ENCODE measurements at places on chromosomes 4 and X.

- no peak for DNase-seq
Measured at GRCh38 chr4:56976837-56977320, 527 bp downstream of the NOA1 start.

DNA sequence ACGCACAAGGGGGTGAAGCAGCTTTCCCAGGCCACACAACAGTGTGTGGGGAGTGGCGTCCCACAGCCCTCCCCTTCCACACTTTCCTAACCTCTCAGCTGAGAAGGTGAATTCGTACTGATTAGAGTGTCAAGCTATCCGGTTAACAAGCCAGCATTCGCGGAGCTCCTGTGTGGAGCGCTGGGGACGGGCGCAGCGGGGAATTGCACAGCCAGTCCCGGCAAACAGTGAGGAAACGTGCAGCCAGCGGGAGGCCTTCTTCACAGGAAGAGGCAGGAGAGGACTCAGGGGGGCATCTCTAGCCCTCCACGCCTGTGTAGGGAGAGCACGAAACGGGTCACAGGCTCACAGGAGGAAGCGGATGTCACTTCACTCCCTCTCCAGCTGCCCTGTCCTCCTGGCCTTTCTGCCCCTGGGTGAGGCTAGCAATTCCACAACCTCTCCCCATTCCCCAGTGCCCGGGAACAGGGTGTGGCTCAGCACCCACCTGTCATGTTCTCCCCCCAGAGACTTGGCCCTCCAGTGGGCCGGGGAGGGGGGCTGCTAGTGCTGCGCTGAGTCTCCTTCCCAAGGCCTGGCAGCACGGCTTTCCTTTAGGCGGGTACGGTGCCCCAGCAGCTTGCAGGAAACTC, 117.3 kb downstream of the CPZ start:
- no peak for DNase-seq

- no peak for DNase-seq
Measured at GRCh38 chrX:34810364-34810763, 132.2 kb upstream of the FAM47B start.

DNA sequence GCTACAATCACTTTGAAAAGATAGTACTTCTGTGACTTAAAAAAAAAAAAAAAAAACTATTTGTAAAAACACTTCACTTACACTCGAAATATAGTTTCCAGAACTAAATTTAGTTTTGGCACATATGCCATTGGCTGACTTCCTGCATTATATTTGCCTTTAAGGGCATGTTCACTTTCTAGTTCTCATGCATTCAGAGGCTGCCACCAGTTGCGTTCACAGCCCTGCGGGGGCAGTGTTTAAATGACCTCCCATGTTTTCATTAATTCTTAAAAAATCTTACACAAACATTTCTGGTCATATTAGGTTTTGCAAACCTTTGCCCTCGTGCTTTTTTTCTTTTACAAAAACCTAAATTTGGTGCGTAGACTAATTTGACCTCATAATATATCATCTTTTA, 12.4 kb upstream of the ARHGAP6 start:
- no peak for DNase-seq

GRCh38 chr4:117691572-117692351, 342.5 kb upstream of the NDST3 start:
- no peak for DNase-seq

DNA sequence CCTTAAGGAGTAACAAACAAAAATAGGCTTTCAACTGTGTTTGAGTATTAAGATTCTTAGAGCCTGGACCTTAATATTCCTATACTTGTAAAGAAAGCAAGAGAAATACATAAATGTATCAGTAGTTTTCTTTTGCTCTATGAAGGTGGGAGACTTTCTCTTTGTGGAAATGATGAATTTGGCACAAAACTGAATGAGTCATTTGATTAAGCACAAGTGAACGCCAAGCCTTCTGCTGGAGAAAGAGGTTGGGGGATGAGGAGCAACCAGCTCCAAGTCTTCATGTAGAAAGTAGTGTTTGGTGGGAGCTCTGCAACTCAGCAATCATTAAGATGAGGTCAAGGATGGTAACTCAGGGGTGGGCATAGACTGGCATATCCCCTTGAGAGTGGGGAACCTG, 49.6 kb downstream of the MEPE start:
- no peak for DNase-seq

DNA sequence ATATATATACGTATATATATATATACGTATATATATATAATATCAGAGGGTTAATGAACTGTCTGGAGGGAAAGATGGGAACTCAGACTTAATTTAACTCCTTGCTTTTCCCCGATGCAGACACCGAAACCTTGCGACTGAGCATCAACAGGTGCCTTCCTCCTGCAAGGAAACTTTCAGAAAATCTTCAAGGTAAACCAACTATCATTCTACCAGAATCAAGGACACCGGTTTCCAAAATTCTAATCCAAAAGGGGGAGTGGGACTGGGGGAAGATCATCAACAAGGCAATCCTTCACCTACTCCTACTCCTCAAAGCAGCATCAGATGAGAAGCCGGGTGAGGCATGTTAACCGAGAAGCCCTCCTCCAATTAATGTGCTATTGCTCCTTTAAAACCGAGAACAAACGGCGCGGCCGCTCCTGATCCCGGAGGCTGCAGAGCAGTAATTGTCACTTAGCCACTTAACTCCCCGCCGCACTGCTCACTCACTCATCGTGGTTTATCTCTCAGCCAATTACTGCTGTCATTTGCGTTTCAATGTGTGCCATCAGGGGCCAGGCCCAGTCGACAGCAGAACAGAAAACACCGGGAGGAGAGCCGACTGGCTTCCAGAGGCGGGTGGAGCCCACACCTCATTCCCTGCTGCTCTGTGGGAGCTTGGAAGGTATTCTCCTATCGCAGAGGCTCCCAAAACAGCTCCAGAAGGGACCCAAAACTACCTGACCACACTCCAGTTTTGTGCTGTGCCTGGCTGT, 61.7 kb downstream of the MAML3 start:
- DNase-seq, result peak; percentile 44

- no peak for DNase-seq
Measured at GRCh38 chr4:14952352-14952751, 49.9 kb upstream of the CPEB2 start.

DNA sequence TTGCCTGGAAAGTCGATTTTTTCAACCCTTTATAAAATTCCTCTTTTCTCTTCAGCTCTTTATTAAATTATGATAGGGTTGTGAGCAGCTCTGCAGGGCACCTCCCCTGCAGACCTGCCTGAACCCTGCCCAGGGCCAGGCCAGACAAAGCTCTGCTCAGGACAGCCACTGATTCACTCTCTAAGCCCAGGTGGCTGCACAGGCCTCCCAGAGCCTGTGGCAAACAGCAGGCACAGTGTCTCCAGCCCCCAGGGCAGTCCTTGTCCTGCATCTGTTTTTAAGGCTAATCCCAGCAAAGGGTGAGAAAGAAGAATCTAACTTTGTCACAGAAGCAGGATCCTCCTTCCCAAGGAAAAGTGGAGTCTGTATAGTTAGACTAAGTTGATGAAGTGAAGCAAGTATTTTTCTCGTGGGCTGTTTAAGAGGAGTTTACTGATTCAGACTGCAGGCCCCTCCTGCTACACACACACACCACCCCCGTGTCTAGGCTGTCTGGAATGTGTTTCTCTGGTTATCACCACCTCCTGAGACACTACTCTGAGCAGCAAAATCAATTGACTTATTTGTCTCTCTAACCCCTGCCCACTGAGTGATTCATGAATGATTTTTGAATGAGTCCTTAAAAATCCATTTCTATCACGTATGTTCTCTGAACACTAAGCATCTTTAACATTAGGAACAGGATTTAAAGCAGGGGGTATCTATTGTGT, 101.7 kb downstream of the CHIC2 start:
- no peak for DNase-seq

GRCh38 chr4:19941434-19941833, 310.3 kb upstream of the SLIT2 start:
- DNase-seq, result no peak

GRCh38 chr4:27635936-27636913, 775.6 kb downstream of the STIM2 start:
- no peak for DNase-seq

- DNase-seq, result no peak
Measured at GRCh38 chr4:186216465-186217024, 10.8 kb upstream of the KLKB1 start.

DNA sequence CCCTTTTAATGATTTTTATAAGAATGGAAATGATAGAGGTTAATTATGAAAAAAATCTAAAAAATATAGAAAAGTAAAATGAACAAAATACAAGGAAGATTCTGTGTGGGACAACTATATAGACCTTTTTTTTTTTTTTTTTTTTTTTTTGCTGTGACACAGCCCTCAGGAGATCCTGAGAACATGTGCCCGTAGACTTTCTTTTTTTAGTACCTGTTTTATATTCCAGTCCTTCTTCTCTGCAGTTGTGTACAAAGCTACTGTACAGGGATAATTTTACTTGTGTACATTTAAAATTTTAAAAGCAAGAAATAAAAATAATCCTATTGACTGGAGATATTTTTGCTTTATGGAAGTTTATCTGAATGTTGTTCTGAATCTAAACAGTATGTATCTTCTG, 85.5 kb downstream of the KDM6A start:
- no peak for DNase-seq

DNA sequence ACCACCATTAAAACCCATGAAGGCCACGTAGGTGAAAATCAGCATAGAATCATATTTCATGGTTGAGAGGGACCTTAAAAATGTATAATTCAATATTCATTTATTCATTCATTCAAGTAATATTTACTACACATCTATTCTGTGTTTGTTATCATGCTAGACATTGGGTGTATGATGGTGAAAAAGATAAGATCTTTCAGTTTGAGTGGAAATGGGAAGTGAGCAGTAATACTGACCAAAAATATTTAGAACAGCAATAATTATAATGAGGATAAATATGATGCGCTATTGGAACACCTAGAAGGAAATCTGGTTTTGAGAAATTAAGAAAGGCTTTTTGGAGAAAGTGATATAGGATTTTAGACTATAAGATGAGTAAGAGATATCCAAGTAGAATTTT, 28.0 kb downstream of the DKK2 start:
- no peak for DNase-seq

DNA sequence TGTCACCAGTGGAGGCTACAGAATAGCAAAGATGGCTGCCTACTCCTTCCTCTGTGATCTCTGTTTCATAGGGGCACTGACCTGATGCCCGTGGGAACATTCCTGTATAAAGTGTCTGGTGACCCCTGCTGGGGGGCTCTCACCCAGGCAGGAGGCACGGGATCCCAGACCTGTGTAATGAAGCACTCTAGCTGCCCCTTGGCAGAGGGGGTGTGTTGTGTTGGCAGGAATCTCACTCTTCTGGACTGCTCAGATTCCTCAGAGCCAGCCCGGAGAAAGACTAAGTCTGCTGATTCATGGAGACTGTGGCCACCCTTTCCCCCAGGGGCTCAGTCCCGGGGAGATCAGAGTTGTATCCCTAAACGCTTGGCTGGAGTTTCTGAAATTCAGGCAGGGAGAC, 648.3 kb downstream of the SPRY1 start:
- DNase-seq, result no peak

DNA sequence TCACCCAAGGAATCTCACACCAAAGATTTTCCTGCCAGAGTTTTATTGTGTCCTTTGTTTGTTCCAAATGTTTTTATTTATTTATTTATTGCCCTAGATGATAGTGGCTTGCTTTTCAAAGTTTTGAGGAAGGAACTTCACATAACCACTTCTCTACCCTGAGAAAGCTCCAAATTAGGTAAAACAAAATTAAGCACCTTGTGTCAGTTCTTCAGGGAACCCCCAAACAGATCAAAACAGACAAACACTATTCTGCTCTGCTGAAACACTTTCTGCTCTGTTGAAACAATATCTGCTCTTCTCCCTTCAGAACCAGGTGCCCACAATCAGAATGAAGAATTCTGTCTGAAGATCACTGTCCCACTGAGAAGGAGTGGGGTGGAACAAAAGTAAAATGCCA, 16.5 kb upstream of the CYBB start:
- no peak for DNase-seq

DNA sequence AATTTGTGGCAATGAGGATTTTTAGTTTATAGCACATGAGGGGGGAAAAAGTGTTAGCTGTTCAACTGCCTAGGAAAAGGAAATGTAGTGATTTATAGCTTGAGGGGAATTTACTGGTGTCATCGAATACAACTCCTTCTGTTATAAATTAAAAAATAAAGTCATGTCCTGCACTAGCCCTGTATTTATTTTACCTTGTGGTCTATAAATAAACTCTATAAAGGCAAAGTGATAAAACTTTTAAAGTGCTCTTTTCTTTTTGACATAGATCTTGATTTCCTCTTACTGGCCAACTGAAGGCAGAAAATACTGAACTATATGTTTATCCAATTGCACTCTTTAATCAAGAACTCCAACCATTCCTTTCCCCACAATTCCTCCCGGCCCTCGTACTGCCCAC, 672.1 kb upstream of the SLIT2 start:
- no peak for DNase-seq

DNA sequence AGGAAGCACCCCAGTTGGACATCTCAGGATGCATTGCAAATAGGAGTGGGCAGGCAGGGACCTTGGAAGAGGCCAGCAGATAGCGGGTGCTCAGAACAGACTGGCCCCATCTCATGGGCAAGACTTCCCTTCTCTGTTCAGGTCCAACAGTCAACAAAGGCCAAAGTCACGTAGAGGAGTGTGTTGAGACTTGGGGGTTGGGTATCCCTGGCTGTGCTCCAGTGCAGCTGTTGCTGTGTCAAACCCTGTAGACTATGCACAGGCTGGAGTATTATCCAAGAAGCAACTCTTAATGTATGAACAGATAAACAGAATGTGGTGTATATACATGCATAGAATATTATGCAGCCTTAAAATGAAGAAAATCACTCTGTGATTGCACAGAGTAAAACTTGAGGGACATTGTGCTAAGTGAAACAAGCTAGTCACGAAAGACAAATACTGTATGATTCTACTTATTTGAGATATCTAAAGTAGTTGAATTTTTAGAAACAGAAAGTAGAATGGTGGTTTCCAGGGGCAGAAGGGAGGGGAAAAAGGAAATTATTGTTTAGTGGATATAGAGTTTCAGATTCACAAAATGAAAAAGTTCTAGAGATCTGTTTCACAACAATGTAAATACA, 192.1 kb upstream of the LCORL start:
- DNase-seq, result no peak

DNA sequence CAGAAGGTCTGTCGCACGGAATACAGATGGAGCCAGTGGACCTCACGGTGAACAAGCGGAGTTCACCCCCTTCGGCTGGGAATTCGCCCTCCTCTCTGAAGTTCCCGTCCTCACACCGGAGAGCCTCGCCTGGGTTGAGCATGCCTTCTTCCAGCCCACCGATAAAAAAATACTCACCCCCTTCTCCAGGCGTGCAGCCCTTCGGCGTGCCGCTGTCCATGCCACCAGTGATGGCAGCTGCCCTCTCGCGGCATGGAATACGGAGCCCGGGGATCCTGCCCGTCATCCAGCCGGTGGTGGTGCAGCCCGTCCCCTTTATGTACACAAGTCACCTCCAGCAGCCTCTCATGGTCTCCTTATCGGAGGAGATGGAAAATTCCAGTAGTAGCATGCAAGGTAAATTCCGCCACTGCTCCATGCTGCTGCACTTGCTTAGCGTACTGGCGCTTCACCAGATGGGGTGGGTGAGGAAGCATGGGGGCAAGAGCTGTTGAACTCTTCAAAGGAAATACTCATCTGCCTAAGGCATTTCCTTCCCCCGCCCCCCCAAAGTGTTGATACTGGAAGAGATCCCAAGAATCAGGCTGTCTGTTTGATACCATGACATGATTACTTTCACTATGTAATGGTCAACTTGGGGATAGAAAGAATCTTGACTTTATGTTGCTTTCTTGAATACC, 24.8 kb downstream of the KLF3 start:
- DNase-seq, result no peak

Measured in left hindlimb (tissue), 1 donor.